ENCODE measurements at places on chromosomes 7 and 10.

- DNase-seq, result peak; percentile 85
Observed at GRCh38 chr10:45464958-45465567, 91.0 kb downstream of the ALOX5 start.

GRCh38 chr10:34406463-34407323 is 408.4 kb downstream of the PARD3 start:
- DNase-seq, result no peak

DNA sequence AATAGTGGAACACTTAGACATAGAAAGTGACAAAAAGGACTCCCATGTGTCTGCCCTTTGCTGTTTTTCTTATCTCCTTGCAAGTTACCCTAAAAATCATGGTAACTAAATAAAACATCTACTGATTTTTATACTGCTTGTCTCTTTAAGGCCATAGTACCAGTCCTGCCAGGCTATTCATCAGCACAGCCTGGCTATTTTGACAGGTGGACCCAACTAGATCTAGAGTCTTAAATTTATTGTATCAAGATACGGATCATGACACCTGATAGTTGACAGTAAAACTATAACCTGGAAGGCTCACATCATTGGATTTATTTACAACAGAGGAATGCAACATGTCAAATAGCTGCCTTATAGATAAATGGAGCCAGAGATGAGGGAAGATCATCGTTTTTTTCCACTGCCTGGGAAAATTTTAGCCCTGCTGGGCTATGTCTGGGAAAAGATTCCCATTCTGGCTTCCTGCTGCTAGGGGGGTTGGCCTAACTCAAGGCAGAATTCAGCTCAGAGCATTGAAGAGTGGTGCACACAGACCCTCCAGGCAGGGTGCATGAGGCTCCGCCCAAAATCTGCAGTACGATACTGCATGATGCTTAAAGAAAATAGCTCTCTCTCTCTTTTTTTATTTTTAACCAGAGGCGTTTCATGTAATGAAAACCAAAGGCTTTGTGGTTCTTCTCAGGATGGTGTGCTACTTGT is 292.0 kb upstream of the FZD8 start:
- DNase-seq, result no peak

GRCh38 chr7:72415586-72415985 is 3.4 kb upstream of the CALN1 start:
- DNase-seq, result no peak

GRCh38 chr10:46293228-46293627 is 6.4 kb downstream of the ANTXRL start:
- no peak for DNase-seq

DNA sequence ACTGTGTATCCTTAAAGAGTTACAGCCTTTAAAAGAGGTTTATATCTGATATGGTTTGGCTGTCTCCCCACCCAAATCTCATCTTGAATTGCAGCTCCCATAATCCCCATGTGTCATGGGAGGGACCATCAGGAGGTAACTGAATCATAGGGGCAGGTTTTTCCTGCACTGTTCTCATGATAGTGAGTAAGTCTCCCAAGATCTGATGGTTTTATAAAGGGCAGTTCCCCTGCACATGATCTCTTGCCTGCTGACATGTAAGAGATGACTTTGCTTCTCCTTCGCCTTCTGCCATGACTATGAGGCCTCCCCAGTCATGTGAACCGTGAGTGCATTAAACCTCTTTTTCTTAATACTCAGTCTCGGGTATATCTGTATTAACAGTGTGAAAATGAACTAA is 9.7 kb downstream of the RTKN2 start:
- DNase-seq, result no peak

- DNase-seq, result no peak
Observed at GRCh38 chr7:55977831-55978230, 13.4 kb downstream of the NIPSNAP2 start.

DNA sequence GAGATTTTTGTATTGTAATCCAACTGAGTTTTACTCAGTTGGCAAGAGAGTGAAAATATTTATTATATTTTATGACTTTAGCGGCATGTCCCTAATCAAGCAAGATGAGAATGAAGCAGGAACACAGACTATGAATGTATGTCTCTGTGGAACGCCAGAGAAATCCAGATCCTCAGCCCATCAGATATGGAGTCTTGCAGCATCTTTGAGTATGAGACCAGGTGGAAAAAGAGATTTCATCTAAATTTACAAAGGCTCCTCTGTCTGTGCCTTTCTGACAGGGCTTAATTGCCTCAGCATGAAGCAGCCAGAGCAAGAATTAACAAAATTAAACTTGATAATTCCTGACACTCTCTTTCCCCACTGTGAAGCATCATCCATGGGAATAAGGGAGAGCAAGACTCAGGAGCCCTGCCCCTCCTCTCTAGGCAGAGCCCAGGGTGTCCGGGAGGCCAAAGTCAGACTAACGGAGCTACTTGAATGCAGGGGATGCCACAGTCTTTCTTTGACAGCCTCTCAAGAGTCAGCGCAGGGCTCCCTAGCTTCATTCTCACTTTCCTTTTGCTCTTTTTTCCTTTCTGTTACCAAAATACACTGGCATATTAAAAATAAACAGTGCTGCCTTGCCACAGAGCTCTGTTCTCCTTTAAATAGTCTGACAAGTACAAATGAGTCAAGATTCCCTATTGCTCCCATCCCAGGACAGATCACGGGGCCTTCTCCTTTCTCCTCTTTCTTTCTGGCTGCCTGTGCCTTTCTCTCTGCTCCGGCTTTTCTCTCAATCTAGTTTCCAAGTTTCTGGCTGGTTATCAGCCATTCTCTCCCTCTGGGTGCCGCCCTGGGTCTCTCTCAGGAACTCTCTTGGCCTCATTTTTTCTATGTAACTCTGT is 132.2 kb upstream of the INHBA start:
- DNase-seq, result no peak

- no peak for DNase-seq
Observed at GRCh38 chr10:83539528-83540308, 599.6 kb upstream of the GHITM start.

- DNase-seq, result no peak
Observed at GRCh38 chr7:44881610-44882009, 3.7 kb downstream of the PURB start.

DNA sequence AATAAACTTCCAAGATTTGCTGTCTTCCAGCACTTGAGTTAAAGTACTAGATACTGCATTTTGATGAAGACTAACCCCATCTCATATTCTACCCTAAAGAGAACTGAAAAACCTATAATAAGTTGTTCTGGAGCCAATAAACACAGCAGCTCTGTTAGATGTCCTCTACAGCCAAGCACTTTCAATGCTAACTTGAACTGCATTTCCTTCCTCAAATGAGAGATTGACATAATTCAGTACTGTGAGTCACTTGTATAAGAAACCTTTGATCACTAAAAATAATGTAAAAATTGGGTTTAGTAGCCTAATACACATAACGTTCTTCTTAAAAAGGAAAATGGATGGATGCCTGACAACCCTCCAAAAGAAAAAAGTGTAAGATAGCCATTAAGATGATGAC is 81.3 kb downstream of the ITGB8 start:
- DNase-seq, result no peak

DNA sequence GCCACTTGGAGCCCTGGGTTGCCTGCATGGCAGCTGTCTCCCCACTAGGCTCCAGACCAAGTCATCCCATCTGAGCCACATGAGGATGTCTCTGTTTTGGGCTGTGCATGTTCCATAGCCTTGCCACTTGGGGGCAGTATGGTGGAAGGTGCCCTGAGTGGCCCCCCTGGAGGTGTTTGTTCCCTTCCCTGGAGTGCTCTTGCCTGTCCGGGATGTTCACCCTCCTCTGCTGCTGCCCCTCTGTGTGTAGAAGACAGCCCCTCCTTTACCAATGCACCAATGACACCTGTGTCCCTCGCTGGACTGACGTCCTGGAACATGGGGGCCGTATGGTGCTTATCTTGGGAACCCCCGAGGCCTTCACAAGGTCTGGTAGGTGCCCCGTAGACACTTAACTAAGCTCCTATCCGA is 100.2 kb downstream of the ACTR3B start:
- DNase-seq, result no peak

DNA sequence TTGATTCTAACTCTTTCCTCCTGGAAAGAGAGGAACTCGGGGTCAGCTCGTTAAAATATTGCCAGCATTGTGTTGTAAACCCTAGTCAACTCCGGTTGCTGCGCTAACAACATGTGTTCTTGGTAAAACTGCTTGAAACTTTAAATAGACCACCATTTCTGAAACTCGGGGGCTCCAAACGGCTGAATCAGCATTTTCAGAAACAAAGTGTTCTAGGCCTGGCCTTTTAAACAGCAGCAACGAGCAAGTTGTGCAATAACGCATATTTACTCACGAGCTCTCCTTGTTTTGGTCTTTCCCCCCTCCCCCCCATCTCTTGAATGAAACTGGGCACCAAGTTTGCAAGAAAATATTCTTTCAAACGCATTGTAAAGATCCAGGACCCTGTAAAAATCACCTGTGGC is 9.2 kb upstream of the GRB10 start:
- no peak for DNase-seq

- DNase-seq, result peak; percentile 89
Observed at GRCh38 chr7:65006094-65006992, at the start of gene ERV3-1. Gene ERV3-1 (minus strand): TSS chr7:65006687. CDS start chr7:64993026, 13,661 bp downstream.

GRCh38 chr7:826230-826917 is 5.9 kb upstream of the SUN1 start:
- DNase-seq, result no peak

DNA sequence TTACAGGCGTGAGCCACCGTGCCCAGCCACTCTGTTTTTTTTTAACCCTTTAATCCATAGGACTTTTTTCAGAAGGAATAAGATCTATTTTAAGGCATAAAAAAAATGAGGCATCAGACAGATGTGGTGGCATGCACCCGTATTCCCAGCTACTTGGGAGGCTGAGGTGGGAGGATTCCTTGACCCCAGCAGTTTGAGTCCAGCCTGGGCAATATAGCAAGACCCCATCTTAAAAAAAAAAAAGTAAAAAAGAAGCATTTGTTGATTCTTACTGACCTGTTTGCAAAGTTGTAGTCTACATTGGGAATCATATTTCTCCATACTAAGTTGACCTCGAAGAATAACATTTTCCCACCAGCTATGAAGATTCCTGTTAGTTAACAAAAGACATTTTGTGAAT is 38.6 kb downstream of the VCL start:
- no peak for DNase-seq

- DNase-seq, result peak; percentile 84
Observed at GRCh38 chr10:21525367-21526187, at the start of gene SKIDA1. Gene SKIDA1 (minus strand): TSS chr10:21525682. CDS start chr10:21517822, 7,860 bp downstream.

DNA sequence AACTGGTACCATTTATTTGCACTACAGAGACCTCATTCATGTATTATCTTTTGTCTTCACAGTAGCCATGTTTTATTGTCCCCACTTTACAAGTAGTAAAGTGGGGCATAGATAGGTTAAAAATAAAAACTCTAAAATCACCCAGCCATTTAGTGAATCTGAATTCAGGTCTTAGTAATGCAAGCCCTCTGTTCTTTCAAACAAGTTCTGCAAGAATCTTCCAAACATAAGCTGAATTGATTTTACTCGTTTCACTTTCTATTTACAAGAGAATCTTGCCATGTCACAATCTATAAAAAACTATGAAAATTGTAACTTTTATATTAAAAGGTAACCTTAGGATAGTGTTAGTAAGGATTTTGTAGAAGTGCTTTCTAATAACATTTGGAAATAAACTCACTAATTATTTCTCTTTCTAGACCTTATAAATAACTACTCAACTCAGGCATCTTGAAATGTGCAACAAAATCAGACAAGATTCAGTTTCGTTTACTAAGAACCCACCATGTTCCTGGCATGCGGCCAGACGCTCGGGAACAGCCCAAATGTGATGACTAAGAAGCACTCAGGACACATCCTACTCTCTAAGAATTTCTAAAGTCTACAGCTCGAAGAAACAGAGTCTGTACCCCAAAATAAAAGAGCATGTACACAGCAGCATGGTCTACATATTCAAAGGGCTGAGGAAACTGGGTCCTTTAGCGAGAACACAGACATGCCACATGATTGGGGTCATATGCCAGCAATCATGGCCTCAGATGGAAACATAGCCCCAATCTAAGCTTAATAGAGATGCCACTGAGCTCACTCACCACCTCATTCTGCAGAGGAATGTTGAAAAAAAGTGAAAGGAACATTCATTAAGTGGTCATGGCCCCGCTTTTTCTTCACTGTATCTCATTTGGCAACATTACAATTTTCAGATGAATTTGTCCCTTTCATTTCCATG is 167.6 kb downstream of the AMPH start:
- DNase-seq, result peak; percentile 91

GRCh38 chr7:42770114-42770513 is 141.8 kb downstream of the C7orf25 start:
- no peak for DNase-seq

DNA sequence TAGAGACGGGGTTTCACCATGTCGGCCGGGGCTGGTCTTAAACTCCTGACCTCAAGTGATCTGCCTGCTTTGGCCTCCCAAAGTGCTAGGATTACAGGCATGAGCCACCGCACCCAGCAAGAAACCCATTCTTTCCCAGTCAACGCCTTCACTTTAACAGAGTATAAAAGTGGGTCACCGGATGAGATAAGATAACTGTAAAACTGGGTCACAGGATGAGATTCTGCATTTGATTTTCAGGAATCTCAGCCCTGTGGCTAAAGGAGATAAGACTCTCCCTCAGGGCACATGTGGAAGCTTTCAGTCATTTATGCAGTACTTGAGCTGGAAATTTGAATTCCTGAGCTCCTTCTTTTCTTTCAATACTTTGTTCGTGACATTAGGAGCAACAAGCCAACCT is 70.8 kb downstream of the LRRC17 start:
- no peak for DNase-seq

DNA sequence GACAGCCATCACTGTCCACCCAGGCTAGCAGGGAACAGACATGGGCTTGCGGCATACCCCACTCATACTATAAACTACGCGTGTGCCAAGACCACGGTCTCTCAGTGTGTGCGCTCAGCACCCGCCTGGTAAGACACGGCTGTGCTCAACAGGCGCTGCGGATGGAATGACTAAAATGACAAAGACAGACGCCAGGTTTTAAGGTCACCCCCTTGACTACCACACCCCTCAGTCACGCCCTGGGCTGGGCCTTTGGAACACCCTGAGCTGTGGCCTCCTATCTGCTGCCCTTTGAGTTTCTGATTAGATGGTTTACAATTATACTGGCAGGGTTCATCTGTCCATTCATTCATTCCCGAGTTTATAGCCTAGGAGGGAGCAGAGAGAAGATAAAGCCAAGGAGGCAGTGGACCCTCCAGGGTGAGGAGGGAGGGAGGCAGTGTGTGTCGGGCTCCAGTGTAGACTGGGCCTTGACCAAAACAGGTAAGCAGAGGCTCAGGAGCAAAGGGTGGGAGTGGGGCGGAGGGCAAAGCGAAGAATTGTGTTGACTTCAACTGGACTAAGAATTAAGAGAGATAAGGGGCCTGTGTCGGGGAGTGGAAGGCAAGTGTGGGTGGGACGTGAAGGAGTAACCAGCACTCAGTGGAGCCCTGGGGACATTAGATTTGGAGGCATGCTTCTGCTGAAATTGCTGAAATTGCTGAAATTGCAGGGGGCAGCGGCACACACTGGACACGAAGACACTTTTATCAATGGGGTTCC is 35.0 kb downstream of the TNS3 start:
- no peak for DNase-seq

DNA sequence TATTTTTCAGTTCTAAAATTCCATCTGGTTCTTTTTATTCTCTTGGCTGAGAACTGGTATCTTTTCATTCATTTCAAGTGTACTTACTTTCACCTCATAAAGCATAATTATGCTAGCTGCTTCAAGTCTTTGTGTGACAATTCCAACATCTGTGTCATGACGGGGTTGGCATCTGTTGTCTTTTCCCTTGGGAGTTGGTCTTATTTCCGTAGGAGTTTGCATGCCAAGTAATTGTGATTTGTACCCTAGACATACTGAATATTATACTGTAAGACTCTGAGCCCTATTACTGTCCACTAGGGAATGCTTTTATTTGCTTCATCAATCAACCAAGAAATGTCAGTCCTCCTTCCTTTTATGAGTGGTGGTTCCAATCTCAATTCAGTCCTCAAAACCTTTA is 24.6 kb upstream of the HUS1 start:
- no peak for DNase-seq

Measured in activated CD8-positive, alpha-beta memory T cell treated with anti-CD3 and anti-CD28 coated beads, Interleukin-2, amount 50 U/mL, for 48 hours (primary cell).